ENCODE measurements at places on chromosomes 2 and 18.

- no peak for DNase-seq
Observed at GRCh38 chr2:233967164-233967563, 50.0 kb downstream of the TRPM8 start.

GRCh38 chr2:119108186-119108585 is 50.4 kb downstream of the C1QL2 start:
- DNase-seq: no peak

- DNase-seq: no peak
Observed at GRCh38 chr2:88239781-88240180, 69.6 kb downstream of the THNSL2 start.

GRCh38 chr18:54794823-54795222 is 33.5 kb upstream of the RAB27B start:
- no peak for DNase-seq

- no peak for DNase-seq
Observed at GRCh38 chr2:72271766-72272641, 124.3 kb upstream of the CYP26B1 start.

DNA sequence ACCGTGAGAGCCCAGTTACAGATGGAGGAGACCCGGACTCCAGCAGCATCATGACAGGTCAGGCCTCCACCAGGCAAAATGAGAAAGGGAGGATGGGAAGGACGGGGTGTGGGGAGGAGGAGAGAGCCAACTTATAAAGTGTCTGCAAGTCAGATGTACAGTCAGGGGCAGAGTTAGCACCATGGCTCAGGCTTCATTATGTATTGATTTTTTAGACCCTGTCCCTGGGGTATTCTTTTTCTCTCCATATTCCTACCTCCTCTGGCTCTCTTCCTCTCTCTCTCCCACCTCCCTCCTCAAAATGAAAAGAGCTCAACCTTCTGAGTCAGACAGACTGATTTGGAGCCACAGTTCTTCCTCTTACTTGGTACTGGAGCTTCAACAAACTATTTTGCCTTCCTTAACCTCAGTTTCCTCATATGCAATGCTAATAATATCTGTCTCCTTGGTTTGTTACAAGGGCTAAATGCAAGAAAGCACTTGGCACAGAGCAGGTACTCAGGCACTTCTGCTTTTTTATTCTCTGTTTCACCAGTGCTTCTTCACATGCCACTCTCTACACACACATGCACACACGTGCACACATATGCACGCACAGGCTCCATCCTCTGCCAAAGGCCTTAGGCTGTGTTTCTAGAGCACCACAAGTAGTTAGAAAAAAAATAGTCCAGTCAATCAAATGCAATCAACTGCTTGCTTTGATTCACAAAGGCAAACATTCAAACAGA is 92.3 kb upstream of the PKDCC start:
- no peak for DNase-seq

All from NCI-H510A treated with DMSO at 0.1 percent for 48 hours (cell line).